IPS-NIHi11 (cell line): ENCODE measurements at places on chromosomes 6 and 20.

- DNase-seq = no peak
Measured at GRCh38 chr6:142500250-142500786, 198.5 kb downstream of the ADGRG6 start.

GRCh38 chr20:13788167-13788834 is 3.5 kb downstream of the NDUFAF5 start:
- DNase-seq = peak; percentile 39

- no peak for DNase-seq
Measured at GRCh38 chr6:144811140-144811539, 526.0 kb downstream of the UTRN start.

GRCh38 chr6:19866173-19866984 is 29.2 kb downstream of the ID4 start:
- no peak for DNase-seq

- DNase-seq = peak; percentile 81
Measured at GRCh38 chr6:3732345-3733141, 19.0 kb downstream of the PXDC1 start.

- no peak for DNase-seq
Measured at GRCh38 chr6:167793421-167793820, 33.3 kb upstream of the AFDN start.

GRCh38 chr6:93164781-93165180 is 254.6 kb downstream of the EPHA7 start:
- no peak for DNase-seq

DNA sequence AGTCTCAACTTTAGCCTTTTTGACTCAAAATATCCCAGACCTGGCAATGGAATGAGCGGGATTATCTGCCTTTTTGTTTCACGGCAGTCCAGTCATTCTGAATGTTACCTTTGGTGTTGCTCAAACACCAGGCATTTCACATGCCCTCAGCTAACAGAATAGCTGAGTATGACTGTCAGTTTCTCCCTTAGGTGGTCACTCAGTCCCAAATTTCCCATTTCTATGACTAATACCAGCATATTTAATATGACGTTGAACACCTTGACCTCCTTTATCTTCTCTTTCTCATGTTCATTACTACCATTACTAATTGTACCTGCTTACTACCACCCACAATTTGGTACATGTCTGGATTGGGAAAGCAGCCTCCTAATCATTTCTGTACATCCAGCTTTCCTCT is 65.2 kb downstream of the EDN1 start:
- DNase-seq = no peak

DNA sequence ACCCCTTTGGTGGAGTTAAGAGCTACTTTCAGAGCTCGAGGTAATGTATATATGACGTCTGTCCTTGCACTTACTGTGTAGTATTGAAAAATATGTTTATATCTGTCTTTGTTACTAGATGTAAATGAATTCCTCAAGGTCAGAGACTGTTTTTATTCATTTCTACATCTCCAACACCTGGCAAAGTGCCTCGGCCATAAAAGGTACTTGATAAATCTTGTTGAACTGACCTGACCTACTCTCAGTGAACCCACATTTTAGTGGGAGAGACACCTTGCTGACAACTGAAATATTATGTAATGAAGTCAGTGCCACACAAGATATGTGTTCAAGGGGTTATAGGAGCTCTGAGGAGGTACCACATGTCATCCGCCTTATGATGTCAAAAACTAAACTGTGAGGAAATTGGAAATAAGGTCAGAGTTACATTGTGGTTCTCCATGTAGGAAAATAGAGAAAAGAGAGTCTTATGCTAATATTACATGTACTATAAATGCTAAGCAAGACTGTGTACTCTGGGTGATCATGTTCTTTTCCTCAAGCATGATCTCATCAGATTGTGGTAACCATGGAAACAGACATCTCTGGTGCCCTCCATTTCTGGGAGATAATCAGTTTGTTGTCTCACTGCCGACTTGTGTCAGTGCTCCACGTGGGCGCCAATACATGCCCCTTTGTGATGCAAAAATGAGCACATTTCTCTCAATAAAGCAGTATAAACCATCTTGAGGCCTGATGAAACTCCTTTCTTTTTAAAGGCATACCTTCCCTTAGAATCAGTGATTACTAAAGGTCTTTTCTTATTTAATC is 5.7 kb upstream of the TMEM30A start:
- DNase-seq = peak; percentile 36

GRCh38 chr20:13283869-13284829 is 63.1 kb downstream of the ISM1 start:
- no peak for DNase-seq

DNA sequence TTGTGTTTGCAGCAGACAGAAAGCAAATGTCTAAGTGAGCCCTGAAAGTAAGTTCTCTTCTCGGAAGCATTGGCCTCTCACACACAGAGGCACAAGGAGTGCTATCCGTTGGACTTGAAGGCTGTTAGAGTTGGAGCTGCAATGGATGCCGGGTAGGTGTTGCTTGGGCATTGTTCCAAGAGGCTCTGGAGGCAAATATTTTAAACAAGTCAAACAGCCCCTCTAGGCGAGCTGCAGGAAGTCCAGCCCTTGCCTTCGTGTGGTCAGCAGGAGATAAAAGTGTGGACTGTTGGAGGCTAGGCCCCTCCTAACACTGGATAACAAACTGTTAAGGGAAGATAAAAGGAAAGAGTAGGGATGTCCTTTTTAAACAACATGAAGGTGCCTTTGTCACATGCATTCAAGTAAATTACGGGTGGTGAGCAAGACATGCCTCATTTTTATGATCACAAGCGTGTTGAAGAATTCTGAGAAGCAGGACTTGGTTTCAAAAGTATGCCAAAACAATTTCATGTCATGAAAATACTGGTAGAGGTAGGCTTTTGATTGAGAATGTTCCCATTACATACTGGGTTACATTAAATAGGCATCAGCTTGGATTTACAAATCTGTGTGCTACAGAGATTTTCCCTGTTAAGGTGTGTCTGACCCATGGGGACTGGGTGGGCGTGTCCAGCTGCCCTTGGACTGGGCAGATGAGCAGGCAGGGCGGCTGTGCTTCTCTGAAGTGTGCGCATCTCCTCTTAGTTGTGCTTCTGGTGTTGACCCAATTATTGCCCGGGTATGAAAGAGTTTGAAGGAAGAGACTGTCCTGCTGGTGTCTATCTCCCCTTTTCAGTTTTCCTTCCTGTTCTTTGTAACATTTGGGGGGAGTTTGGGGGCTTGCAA is 57.5 kb downstream of the RREB1 start:
- DNase-seq = no peak

DNA sequence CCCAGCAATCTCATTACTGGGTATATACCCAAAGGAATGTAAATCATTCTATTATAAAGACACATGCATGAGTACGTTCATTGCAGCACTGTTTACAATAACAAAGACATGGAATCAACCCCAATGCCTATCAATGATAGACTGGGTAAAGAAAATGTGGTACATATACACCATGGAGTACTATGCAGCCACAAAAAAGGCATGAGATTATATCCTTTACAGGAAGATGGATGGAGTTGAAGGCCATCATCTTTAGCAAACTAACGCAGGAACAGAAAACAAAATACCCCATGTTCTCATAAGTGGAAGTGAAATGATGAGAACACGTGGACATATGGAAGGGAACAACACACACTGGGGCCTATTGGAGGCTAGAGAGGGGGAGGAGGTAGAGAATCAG is 115.7 kb downstream of the NUS1 start:
- DNase-seq = no peak

DNA sequence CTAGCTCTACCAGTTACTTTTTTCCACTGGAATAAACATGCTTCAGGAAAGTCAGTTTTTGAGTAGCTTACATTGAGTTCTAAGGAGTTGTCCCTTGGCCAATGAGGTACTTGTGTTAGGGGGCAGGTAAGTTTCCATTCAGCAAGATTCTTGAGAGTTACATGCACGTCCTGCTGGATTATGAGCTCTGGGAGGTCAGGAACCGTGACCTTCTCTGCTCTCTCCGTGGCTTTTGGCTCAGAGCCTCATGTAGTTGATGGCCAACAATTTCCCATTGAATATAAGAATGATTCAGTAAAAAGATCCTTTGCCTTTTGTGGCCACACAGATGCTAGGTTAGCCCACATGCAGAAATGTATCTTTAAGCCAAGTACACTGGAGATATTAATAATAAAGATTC is 181.8 kb upstream of the RALGAPA2 start:
- DNase-seq = no peak

- no peak for DNase-seq
Measured at GRCh38 chr20:52172392-52173047, 19.1 kb downstream of the ZFP64 start.

GRCh38 chr20:31496761-31497295 is 17.4 kb upstream of the HM13 start:
- DNase-seq = no peak

GRCh38 chr20:63216849-63217471 is 1.0 kb upstream of the YTHDF1 start:
- DNase-seq = no peak

DNA sequence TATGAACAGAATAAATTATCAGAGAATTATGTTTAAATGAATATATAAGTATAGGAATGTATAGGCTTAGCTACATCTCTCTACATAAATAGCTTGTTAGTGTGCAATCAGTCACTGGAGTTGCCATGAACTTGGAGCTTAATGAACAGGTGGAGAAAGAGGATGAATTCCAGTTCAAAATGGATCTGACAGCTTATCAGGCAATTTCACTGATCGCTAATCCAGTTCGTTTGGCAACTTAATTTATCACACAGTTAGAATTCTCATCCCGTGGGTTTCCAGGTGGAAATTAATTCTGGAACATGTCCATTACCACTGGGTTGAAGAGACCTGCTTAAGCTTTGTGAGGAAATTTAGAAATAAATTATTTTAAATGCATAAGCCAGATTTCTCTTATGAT is 118.1 kb downstream of the MACROD2 start:
- no peak for DNase-seq

DNA sequence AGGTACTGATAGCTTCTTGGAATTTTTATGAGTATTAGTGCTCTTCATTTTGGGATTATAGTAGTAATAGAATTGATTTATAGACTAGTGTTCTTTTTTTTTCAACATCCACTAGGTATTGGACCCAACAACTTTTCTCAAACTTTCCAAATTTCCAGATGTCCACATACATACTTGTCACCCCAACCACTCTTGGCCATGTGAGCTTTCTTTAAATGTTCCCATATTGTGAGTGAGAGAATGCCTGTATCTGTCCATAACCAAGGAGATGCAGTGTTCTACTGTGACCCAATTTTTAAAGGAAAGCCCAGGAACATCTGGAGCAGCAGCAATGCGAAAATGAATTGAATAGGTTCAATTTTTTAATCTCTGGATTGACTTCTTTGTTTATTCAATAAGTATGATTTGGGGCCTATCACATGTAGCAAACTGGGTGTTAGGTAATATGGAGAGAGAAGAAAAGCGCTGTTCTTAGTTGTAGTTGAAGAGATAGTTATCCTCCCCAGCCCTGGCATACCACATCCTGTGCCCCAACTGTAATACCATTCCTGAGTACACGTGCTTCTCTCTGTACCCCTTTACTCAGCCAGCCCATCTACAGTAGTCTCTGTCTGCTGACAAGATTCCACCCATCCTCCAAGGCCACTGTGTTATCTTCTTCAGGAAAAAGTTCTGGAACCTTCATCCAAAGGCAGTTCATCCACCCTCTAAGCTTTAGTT is 116.8 kb upstream of the SUPT3H start:
- DNase-seq = no peak

DNA sequence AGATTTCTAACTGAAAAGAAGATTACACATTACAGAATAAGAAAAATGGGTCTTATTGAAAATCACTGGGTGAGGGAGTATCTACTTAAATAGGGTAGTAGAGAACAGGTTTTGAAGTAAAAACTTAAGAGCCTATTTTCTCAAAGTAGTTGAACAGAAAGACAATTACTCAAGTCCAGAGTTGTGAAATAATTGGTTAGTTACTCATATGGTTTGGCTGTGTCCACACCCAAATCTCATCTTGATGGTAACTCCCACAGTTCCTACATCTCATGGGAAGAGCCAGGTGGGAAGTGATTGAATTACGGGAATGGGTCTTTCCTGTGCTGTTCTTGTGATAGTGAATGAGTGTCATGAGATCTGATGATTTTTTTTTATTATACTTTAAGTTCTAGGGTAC is 1035.3 kb upstream of the GJE1 start:
- DNase-seq = no peak

DNA sequence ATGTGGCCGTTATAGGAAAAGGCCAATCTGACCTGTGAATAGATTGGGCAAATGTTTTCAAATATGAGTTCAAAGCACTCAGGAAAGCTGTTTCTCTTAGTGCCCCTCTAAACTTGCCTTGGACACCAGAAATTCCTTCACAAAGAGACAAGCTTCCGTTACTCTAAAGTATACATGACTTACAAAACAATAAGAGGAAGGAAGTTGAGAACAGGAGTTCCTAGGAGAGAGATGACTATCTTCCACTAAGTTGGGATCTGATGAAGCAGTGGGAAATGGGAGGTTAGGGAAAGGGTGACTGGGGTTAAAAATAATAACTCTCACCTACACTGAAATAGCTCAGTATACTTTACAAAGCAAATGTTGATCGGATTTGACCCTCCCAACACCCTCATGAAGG is 50.0 kb downstream of the ISM1 start:
- no peak for DNase-seq

DNA sequence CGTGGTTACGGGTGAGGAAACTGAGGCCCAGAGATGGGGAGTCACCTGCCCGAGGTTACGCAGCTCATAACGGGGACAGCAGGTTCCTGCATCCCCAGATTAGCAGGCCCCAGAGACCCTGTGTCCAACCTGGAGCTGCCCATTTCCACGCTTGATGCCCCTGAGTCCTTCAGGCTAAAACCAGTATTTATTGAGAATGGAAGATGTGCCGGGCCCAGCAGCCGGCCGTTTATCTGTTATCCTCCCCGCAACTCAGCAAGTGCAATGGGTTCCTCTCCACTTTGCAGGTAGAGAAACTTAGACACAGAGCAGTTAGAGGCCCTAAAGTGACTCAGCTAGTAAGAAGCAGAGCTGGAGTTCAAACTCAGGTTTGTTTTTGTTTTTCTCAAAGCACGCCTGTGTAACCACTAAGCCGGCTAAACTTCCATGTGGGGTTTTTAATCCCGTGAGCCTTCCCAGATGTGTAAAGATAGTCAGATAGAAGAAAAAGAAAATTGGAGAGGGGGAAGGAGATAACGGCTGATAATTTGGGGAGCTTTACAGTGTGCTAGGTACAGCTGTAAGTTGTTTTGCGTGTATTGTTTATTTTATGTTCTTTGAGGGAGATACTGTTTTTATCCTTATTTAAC is 775 bp downstream of the PFDN4 start:
- no peak for DNase-seq

- DNase-seq = no peak
Measured at GRCh38 chr6:131754715-131755567, 44.1 kb upstream of the CTAGE9 start.

GRCh38 chr6:150632785-150633485 is 33.2 kb downstream of the PLEKHG1 start:
- DNase-seq = no peak

DNA sequence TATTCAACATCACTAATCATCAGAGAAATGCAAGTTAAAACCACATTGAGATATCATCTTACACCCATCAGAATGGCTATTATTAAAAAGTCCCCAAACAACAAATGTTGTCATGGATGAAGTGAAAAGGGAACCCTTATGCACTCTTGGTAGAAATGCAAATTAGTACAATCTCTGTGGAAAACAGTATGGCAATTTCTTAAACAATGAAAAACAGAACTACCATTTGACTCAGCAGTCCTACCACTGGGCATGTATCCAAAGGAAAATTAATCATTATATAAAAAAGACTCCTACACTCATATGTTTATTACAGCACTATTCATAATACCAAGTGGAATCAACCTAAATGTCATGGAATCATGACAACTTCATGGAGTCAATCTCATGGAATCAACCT is 611.3 kb upstream of the GJE1 start:
- no peak for DNase-seq

- no peak for DNase-seq
Measured at GRCh38 chr6:44805238-44805846, 417.8 kb downstream of the CDC5L start.
